ENCODE measurements at places on chromosomes 6 and 20.

- no peak for DNase-seq
Measured at GRCh38 chr20:13271977-13272975, 51.2 kb downstream of the ISM1 start.

DNA sequence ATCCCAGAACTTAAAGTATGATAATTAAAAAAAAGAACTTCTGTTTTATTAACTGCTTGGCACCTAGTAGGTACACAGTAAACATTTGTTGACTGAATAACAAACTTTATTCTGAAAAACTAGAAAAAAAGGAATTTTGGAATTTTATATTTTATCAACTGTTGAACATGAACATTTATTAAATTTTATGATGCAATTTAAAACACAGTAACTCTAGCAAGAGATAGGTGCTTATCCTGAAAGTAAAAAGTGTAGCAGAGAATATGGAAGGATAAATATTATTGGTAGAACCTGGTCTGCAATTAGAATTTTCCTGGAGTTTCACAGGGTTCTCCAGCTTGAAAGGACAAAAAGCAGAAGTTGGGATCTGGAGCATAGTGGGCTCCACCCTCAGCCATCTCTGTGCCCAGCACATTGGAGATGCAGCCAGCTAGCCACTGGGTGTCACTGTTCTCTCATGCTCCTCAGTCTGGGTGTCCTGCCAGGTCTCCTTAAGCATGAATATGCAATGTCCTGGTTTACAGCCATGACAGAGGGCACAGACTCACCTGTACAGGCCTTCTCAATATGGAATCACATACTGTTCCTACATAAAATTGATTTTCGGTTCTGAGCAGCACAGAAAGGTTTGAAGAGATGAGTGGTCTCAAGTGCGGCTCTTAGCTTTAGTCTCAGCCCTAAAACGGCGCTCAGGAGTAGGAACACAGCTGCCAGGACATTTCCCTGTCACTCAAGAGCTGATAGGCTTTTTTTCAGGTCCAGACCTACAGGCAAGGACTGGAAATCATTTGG is 31.7 kb upstream of the IL20RA start:
- peak; percentile 23 for DNase-seq

DNA sequence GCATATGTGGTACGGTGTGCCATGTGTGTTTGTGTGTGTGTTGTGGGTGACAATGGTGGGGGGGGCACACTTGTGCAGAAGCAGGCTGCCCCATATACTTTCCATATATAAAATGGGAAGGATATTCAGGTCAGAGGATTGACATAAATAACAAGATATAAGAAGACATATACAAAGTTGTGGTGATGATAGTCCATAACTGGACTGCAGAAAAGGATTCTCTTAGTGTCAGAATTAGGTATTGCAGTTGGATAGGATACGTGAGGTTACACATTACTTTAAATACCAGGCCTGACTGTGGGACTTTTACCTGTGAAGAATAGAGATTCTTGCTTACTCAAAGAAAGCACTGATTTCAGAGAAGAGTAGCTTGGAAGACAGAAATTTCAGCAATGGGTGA is 1260.3 kb downstream of the EPHA7 start:
- DNase-seq = no peak

- DNase-seq = no peak
Measured at GRCh38 chr6:66623050-66623449, 916.0 kb upstream of the EYS start.

- no peak for DNase-seq
Measured at GRCh38 chr6:54262499-54262898, 45.7 kb upstream of the TINAG start.

DNA sequence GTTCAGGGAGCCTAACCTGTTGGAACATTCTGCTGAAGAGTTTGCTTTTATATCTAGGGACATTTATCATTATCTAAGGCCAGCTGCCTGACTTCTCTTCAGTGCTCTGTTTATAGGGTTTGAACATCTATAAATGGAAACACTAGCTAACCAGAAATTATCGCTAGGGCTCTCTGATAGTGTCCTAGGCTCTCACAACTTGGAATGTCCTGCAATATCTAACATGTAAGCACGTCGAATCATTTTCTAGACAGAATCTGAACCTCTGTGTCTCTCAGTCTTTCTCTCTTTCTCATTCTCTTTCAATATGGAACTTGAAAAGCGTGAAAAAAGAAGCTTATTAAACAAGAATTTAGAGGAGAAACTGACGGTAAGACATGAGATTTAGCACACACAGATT is 92.5 kb upstream of the MLIP start:
- no peak for DNase-seq

DNA sequence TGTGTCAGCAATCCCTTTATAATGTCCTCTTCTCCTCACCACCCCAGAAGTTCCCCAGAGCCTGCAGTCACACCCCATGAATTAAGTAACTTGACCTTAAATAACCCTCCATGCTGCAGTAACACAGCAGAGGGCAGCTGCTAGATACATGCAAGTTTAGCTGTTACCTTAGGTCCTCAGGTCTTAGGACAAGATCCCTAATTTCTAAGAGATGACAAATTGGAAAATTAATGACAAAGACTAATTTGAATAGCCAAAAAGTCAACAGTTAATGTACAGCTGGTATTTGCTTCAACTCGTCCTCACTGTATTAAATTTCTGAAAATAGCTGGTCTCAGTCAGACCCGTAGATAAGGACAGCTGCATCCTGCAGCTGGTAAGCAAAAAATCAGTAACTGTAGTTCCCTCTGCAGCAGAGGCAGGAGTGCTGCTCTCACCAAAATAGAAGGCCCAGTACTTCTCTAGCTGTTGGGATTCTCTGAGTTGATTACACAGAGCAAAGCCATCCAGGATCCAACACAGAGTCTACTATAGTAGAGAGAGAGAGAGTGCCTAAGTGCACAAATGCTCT is 62.4 kb downstream of the TNFRSF21 start:
- DNase-seq = peak; percentile 19

DNA sequence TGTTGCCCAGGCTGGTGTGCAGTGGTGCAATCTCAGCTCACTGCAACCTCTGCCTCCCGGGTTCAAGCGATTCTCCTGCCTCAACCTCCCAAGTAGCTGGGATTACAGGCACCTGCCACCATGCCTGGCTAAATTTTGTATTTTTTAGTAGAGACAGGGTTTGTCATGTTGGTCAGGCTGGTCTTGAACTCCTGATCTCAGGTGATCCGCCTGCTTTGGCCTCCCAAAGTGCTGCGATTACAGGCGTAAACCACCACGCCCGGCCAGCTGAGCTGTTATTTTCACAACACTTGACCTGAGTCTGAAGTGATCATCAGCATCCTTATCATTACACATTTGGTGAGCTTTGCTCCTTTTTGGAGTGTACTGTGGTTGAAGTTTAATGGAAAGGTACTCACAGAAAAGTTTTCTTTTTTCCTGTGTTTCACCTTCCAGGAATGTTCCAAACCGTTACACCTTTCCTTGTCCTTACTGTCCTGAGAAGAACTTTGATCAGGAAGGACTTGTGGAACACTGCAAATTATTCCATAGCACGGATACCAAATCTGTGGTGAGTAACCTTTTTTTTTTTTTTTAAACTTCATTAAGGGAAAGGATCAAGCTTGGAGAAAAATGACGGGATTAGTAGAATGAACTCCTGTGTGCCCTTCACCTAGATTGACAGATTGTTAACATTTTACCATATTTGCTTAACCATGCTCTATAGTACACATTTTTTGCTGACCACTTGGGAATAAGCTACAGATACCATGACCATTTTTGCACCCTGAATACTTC is 9.7 kb downstream of the RNF114 start:
- no peak for DNase-seq

GRCh38 chr6:151413372-151414145 is 22.2 kb upstream of the ZBTB2 start:
- no peak for DNase-seq

DNA sequence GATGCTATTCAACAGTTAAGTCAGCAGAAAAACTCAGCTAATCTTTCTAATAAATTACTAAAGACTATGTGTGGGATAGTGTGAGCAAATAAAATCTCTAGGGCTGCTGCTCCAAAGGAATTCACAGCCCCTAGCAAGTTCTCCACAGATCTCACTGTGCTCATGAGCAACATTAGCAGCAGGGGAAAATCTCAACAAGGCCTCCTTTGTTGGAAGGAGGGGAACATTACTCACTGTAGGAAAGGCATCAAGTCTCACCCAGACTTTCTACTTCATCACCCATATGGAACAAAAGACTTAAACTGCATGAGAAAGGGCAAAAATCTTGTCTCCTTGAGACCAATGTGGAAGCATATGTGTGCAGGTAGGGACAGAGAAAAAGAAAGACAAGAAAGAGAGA is 726.4 kb upstream of the SLC35B3 start:
- DNase-seq = no peak

All from putamen (tissue), 1 donor.